ENCODE measurements at places on chromosomes 7 and 10.

GRCh38 chr10:1186683-1186990 lies 130.5 kb downstream of the WDR37 start:
- no peak for DNase-seq

DNA sequence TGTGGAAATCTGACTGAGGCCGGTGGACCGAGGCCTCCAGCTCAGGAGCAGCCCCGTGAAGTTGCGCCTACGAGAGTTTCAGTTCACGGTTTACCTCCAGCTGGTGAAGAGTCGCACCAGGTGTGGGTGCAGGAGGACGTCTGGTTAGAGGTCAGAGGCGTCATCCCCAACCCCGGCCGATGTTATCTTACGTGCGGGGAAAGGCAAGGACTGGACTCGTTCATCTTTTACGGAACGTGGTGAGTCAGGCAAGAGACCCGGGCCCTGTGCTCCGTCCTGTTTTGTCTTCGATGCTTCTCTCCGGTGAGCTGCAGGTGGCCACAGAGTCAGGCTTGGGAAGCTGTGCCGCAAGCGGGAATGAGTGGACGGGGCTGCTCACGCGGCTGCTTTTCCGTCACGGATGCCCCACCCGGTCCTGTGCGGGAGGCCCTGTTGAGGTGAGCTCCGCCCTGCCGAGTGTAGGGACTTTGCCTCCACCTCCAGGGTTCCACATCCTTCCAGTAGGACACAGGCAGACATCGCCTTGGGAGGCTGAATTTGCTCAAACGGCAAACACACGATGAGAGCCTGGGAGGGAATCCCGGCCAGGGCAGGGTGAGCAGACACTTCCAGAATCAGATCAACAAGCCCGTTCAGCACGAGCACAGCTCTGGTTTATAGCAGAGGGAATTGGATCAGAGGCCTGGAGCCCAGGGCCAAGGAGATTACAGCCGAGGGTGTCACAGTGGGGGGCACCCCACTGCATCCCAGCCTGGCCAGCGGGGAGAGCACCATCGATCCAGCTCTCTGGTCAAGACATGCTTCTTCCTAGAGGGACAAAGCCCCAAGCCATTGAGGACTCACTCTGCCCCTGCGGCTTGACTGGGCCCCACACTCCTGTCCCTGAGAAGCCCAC lies 50.1 kb upstream of the INPP5A start:
- DNase-seq: no peak

DNA sequence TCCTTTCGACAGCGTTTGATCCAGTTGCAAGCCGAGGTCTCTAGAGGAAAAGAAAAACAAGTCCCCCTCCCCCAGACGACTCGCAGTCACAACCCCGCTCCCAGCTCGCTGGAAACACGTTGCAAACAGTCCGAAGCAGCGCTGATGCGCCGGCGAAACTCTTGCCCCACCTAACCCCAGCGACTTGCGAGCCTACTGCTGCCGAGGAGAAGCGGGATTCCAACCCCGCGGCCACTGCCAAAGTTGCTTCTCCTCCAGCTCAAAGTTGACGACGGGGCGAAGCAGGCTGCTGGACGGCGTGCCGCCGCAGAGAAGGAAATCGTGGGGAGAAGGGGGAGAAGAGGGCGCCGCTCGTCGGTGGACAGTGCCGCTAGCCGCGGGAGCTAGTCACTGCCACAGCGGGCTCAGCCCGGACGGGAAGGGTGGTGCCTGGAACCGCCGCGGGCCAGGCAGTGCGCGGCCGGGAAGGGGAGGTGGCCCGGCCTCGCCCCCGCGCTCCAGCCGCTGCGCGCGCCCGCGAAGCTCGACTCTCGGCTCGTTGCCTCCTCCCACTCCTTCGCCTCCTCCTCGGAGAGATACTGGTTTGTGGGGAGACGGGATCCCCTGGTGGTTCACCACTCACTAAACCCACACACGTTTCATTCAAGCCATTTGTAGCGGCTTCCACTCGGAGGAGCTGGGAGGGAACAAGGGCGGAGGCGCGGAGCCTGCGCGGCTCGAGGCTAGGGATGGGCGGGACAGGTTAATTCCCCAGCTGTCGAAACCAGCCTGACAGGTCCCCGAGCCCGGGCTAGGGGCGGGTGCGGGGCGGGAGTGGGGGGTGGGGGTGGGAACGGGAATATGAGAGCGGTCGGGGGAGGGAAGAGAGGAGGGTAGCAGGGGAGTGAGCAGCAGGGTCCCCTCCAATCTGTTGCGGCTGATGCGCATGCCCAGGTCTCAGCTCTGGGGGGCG lies at the start of gene GPR37:
TSS of gene GPR37 (minus strand) at position 392 of the 952 bp plus-strand sequence. CDS start 816 bp downstream, outside the sequence.
- DNase-seq: no peak

- DNase-seq: no peak
Observed at GRCh38 chr7:150936018-150936417, 42.1 kb downstream of the KCNH2 start.

DNA sequence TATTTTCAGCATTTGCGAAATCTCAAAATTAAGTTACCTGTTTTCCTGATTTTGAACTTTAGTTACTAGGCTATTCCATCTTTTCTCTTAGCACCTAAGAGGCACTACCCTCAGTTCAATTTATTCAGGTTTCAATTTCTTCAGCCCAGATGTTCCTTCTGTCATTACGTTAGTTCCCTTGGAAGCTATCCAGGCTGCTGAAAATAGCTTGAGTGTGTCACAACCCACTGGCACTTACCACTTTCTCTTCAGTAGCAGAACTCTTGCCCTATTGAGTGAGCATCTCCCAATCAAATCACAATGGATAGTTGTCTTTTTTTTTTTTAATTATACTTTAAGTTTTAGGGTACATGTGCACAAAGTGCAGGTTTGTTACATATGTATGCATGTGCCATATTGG lies 332.7 kb upstream of the LRGUK start:
- no peak for DNase-seq

All from stimulated activated CD8-positive, alpha-beta memory T cell treated with anti-CD3 and anti-CD28 coated beads, Interleukin-7, amount 100 ng/mL, for 1 hour (primary cell).